ENCODE measurements at places on chromosomes 7 and 10. TPM values are rescaled to one million over a fixed set of nuclear protein-coding genes. Genes with fewer than 3 reads are reported as not detected.

CPA2 gene
- 0.54 TPM for polyA plus RNA-seq

HTR7 gene
- polyA plus RNA-seq: 0.23 TPM

- DNase-seq: no peak
Observed at GRCh38 chr10:61404751-61405150, 48.4 kb downstream of the TMEM26 start.

GRCh38 chr10:56633876-56634452 lies 272.9 kb upstream of the ZWINT start:
- no peak for DNase-seq

DNA sequence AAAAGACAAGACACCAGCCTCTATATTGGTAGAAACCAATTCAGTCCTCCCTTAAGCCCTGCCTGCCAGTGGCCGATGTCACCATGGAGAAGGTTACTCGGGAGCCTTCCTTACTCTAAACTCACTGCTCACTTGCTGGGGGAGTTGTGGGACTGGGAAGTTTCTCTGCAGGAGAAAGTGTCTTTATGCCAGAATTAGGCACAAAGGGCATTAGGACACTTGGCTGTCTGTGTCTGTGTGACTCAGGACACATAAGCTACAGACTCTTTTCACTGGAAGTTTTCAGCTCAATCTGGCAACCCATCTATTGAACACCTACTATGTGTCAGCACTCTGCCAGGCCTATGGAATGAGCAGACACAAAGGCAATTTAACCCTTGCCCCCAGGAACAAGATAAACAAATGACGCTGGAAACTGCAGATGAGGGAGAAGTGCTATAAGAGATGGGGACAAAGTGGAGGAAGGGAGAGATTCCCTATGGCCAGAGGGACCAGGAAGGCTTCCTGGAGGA lies 49.5 kb upstream of the CACUL1 start:
- no peak for DNase-seq

GRCh38 chr7:140570120-140570519 lies 70.5 kb downstream of the DENND2A start:
- no peak for DNase-seq

DNA sequence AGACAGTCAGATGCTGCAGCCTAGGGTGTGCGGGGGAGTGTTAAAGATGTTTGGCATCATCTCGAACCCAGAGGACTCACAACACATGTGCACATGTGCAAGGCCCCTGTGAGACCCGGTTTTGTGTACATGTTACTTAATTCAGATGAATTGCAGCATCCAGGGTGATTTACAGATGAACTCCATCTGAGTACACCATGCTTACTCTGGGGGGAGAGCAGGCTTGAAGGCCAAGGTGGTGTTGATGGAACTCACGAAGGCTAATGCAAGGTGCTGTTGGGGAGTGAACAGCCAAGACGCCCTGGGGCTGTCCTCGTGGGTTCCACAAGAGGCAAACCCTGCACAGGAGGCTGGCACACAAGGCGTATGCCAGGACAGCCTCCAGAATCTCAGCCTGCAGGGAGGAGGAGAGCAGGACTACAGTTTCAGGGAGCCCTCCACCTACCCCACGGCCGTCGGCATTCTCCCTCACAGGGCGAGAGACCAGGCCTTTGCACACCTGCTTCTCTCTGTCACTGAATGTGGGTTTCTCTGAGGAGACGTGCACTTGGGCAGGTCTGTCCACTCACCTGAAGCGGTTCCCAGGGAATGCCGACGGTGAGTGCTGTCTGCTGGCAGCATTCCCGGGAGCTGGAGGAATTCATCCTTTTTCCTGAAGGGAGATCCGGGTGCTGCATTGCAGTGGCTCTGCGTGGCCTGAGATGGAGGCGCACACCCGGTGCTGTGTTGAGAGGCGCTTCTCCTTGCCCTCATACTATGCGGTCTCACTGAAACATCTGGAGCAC lies 178.5 kb upstream of the RNF32 start:
- no peak for DNase-seq
